ENCODE measurements at places on chromosomes 2 and 18.

DNA sequence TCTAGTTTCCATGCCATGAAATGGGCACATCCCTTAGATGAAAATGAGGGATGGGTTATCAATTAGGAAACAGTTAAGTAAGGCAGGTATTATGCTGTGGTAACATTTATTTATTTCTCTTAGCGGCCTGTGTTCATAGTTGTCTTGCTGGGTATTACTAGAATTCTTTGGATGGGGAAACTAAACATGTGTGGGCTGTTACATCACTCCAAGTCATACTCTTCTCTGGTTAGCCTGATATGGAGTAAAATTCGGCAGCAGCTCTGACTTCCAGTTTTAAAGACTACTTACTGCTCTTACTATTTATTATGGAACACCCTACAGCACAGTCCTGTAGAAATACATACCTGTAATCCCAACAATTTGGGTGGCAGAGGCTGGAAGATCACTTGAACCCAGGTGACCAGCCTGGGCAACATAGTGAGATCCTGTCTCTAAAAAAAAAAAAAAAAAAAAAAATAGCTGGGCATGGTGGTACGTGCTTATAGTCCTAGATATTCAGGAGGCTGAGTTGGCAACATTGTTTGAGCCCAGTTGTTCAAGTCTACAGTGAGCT is 33.1 kb upstream of the RASGRP3 start:
- DNase-seq, result peak; percentile 30

DNA sequence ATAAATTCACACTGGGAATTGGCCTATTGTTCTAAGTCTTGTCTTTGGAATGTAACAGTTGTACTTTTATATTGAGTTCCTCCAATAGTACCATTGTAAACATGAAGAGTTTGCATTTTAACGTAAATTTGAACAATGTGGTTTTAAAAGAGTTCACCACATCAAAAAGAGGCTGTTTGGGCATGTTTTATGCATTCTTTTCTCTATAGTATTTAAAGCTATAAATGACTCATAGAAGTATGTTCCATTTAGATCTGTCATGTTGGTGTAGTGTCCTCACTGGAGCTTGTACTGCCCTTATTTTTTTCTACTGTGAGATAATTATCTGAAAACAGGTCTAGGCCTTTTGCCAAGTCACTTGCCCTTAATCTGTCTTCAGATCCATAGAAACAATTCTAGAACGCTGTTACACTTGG is 141.9 kb downstream of the RHBDD1 start:
- peak; percentile 66 for DNase-seq

- peak; percentile 29 for DNase-seq
Observed at GRCh38 chr2:221517696-221518151, 54.4 kb downstream of the EPHA4 start.

GRCh38 chr2:8984157-8984556 is 19.3 kb downstream of the MBOAT2 start:
- no peak for DNase-seq

- no peak for DNase-seq
Observed at GRCh38 chr2:54657664-54658083, 65.8 kb upstream of the EML6 start.

GRCh38 chr2:110173523-110173922 is 31.3 kb downstream of the NPHP1 start:
- DNase-seq, result no peak

GRCh38 chr2:220512419-220512818 is 885.0 kb downstream of the SLC4A3 start:
- no peak for DNase-seq

DNA sequence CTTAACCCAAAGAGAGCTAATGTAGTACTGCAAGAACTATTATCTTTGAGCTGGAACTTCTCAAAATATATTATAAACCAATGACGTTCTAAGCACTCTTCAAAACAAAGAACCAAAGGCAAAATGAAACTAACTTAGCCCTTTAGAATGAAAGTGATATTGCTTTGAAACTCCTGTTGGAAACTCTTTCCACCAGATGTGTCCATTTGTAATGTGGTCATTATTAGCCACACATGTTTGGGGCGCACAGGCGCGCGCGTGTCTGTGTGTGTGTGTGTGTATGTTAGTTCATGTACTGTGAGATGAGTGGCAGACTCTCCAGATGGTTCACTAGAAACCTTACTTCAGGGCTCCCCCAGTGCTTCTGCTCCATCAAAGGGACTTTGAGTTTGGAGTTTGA is 323.4 kb downstream of the BCL11A start:
- no peak for DNase-seq

DNA sequence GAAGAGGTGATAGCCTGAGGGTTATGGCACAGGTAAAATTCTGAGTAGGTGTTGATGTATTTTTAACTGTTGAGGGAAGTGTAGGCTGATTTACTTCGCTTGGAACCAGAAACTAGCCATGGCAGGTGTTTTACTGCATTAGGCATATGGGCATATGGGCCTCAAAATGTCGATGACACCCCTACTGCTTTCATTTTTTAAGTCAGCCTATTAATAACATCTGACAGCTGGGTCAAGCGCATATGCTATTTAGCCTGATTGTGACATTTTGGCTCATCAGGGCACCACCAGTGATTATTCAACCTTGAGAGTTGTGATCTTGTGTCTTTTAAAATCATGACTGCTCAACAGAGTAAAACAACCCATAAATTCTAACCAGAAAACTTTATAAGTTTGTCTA is 1396.9 kb upstream of the NXPH2 start:
- DNase-seq, result no peak

GRCh38 chr2:86297382-86298147 is 39.9 kb downstream of the REEP1 start:
- DNase-seq, result no peak

GRCh38 chr2:159153063-159153462 is 133.4 kb downstream of the WDSUB1 start:
- DNase-seq, result no peak

Measured in muscle of back (tissue), 13 donors.